ENCODE measurements at places on chromosomes 5 and 9.

DNA sequence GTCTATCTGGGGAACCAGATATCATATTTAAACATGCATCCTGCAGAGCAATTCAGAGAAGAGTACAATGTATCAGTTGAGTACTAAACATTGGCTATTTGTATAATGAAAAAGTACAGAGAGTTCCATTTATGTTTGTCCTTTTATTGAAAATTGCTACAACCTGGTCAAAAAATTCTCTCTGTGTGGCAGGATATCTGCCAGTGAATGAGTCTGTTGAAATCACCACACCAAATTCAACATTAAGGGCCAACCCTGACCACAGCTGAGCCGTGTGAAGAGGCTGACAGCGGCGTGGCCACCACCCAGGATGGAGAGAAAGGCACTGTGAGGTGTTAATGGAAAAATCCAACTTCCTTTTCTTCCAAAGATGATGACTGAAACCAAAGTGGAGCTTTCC lies 422.7 kb upstream of the PIK3R1 start:
- no peak for DNase-seq

DNA sequence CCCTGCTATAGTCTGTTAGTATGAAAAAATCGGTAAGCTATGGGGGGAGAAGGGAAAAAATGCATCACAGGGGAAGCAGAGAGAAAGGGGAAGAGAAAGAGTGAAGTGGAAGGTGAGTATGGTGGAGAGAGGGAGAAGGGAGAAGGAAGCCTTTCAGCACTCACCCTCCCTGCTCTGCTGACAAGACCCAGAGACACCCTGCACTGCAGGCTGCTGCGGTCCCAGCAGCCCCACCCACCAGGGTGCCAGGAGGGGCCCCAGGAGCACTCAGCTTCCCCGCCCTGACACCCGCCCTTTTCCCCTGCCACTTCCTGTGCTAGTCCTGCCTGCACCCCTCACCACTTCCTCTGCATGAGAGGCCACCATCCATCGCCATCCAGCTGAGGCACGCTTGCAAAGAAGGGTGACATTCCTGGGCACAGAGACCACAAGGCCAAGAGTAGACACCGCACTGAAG lies 12.7 kb downstream of the STK10 start:
- peak; percentile 87 for DNase-seq

GRCh38 chr5:20556115-20556763 lies 568.2 kb upstream of the CDH18 start:
- DNase-seq: no peak

DNA sequence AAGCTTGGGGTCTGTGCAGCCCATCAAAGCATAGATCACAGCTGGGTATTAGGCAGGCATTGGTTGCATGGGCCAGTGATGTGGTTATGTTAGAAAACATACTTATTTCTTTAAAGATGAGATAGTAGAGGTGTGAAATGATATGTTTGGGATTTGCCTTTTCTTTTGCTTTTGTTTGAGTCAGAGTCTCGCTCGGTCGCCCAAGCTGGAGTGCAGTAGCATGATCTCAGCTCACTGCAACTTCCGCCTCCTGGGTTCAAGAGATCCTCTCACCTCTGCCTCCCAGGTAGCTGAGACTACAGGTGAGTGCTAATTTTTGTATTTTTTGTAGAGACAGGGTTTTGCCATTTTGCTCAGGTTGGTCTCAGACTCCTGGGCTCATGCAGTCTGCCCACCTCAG lies 84.8 kb downstream of the PDE6A start:
- DNase-seq: no peak

GRCh38 chr5:3105581-3105980 lies 354.1 kb upstream of the IRX2 start:
- DNase-seq: no peak

DNA sequence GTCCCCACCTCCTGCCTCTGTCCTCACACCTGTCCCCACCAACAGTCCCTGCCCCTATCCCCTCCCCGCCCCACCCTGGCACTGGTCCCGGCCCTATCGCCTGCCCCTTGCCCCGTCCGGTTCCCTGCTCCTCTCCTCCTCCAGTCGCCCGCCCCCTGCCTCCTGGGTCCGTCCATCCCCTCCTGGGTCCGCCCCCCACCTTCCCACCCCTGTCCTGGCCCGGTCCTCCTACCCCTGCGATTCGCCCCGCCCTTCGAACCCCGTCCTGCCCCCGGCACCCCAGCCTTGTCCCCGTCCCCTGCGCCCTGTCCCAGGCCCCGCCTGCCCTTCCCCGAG lies 372 bp downstream of the EDF1 start:
- DNase-seq: no peak

GRCh38 chr9:112349008-112349333 lies 15.6 kb upstream of the PTBP3 start:
- DNase-seq: no peak

Data from bone marrow (tissue), 2 donors.